ENCODE measurements at places on chromosomes 12 and 14. TPM values are rescaled to one million over a fixed set of nuclear protein-coding genes. Genes with fewer than 3 reads are reported as not detected.

DNA sequence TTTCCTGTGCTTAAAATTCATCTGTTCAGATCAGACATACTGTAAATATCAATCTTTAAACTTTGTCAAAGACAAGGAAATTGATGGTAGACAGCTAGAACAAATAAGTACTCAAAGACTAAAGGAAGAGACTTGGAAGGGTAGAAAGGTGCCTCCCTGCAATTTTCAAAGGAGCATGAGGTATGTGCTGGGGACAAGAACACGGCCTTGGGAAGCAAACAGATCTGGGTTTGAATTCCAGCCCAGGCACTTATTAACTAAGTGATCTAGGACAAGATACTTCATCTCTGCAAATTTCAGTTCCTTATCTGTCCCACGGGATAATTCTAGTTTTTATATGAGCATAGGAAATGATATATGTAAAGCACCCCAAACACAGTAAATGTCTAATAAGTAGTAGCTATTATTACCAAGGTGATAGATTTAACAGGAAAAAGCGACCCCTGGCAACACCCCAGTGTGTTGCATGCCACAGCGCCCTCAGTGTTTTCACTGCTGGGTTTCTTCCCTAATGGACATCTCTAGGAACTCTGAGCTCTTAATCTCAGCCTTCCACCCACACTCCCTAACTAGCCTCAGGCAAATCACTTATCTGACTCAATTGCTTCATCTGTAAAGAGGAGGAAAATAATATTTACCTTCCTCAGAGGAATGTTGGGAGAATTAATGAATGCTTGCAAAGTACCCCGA, 44.7 kb upstream of the BMP4 start:
- no peak overlapping the region for H3K27ac ChIP-seq
- peaks cover 5% of the 10 kb centered on the region for H3K4me1 ChIP-seq
- DNase-seq, result no peak
- H3K27me3 ChIP-seq, result no peaks in the 10 kb centered on the region
- H3K36me3 ChIP-seq, result no peaks in the 10 kb centered on the region

SOX5 gene
- 7.3 TPM for total RNA-seq

UBR7 gene
- total RNA-seq, result 20.6 TPM

GRCh38 chr14:53330441-53330840, 177.3 kb upstream of the DDHD1 start:
- no peak overlapping the region for H3K27ac ChIP-seq
- no peaks in the 10 kb centered on the region for H3K27me3 ChIP-seq
- peaks cover 2% of the 10 kb centered on the region for H3K4me1 ChIP-seq
- no peak overlapping the region for H3K4me3 ChIP-seq

DNA sequence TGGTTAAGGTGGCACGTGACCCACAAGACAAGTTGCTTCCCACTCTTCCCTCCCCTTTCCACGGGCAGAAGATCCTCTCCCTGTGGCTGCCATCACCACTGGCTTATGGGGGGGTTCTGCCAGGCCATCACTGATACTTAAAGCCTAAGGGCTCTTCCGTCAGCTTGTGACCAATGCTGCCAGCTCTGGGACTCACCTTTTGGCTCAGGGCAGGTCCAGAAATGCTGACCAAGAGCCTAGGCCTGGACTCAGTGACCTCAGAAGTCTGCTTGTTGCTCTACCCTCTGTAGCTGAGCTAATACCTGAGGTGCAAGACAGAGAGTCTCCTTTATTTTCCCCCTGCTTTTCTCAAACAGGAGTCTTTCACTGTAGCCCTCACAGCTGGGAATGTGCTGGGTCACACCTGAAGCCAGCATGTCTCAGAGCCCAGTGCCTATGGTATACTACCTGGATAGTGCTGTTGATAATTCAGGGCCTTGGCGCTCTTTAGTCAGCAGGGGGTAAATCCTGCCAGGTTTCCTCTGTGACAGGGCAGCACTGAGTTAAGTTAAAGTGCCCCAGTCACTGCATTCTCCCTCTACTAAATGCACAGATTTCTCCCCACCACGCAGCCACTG, 19.7 kb downstream of the FGD4 start:
- H3K4me1 ChIP-seq, result no peaks in the 10 kb centered on the region
- H3K27me3 ChIP-seq, result no peaks in the 10 kb centered on the region
- DNase-seq, result no peak

DNA sequence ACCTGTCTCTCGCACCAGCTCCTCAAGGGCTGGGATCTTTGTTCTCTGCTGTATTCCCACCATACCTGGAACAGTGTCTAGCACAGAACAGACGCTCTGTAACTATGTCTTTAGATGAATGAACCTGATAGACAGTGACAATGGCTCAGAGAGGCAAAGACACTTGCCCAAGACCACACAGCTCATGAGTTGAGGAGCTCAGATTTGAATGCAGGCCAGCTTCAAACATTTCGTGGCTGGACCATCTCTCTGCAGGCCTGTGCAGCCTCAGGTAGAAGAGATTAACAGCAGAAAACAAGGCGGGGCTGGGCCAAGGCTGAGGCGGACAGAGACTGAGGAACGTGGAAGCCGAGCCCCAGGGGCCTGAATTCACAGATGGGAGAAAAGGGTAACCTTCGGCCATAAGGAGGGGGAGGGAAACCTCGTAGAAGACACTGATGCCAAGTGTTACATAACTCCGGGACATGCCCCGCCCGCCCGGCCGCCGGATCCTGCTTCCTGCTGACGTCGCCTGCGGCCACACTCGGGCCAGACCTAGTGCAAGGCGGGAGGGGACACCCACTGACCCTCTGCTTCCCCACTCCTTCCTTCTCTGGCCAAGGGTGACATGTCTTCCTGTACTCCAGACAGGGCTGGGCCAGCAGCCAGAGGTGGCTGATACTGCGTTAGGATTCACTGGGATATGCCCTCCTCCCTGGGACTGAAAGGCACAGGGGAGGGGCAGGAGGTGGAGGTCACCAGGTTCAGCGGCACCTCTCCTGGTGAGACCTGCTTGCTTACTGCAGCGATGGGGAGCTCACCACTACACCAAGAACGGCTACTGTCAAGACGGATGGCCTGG, 86.8 kb downstream of the RFLNA start:
- peak overlapping the region; percentile 95 for H3K27ac ChIP-seq
- H3K36me3 ChIP-seq, result peaks cover 85% of the 10 kb centered on the region
- peaks cover 72% of the 10 kb centered on the region for H3K4me1 ChIP-seq

- peak; percentile 72 for DNase-seq
- no peak overlapping the region for H3K27ac ChIP-seq
- no peak overlapping the region for H3K4me3 ChIP-seq
- no peaks in the 10 kb centered on the region for H3K4me1 ChIP-seq
Measured at GRCh38 chr12:51785906-51786305, 62.6 kb downstream of the FIGNL2 start.

GLT1D1 gene
- 0.71 TPM for total RNA-seq

GRCh38 chr14:33349871-33350270, 411.2 kb downstream of the NPAS3 start:
- H3K4me1 ChIP-seq, result peaks cover 8% of the 10 kb centered on the region
- no peak overlapping the region for H3K4me3 ChIP-seq
- no peak overlapping the region for H3K27ac ChIP-seq

LRTM2 gene
- total RNA-seq, result 0.58 TPM

GRCh38 chr14:51165415-51165814, 70.5 kb upstream of the TRIM9 start:
- no peak for DNase-seq
- no peaks in the 10 kb centered on the region for H3K36me3 ChIP-seq
- no peaks in the 10 kb centered on the region for H3K4me1 ChIP-seq
- H3K27me3 ChIP-seq, result no peaks in the 10 kb centered on the region

CDH24 gene
- 2.1 TPM for total RNA-seq

ARHGDIB gene
- 37.9 TPM for total RNA-seq

TAS2R7 gene
- total RNA-seq, result not detected

DNA sequence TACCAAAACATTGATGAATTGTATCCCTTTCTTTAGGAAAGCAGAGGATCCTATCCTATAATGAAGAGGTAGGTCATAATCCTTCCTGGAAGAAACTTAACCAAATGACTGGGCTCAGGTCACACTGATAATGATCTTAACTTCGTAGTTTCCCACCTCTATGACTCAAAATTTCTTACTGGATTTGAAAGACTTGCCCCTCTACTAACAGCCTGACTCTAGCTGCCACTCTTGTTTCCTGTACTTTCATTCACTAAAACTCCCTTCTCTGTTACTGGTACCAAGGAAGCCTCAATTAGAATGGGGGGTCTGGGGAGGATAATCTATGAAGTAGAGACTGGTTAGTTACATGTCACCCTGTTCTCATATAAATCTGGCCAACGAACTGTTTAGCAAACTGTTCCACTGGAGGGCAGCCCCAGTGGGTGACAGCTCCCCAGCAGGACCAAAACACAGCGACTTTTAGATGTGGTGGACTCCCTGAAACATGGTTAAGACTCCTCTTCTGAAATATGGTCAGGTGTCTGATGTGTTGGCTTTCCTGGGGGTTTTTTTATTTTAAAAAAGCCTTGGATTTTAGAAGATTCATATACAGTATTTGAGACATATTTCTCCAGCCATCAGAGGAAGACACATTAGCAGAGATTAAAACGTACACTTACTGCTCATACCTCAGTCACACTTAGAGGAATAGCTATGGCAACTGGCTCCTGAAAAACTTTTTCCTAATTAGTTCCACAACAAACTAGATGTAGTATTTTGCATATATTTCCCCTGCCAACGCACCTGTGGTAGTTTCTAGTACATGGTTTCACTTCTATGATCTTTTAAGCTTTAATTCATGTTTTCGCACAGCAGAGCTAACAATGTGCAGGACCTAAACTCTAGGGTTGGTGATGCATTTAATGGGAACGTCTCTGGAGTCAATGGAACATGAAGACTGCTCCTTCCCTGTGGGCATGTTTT, 72.3 kb downstream of the ACADS start:
- no peak overlapping the region for H3K4me3 ChIP-seq

- DNase-seq, result no peak
- H3K36me3 ChIP-seq, result no peaks in the 10 kb centered on the region
- no peak overlapping the region for H3K27ac ChIP-seq
- H3K27me3 ChIP-seq, result peaks cover 2% of the 10 kb centered on the region
Measured at GRCh38 chr12:2773199-2773875, 21.4 kb upstream of the FKBP4 start.

WSCD2 gene
- total RNA-seq, result 3.7 TPM

GALNT8 gene
- total RNA-seq, result 5.5 TPM

MANSC1 gene
- 4.2 TPM for total RNA-seq

DNA sequence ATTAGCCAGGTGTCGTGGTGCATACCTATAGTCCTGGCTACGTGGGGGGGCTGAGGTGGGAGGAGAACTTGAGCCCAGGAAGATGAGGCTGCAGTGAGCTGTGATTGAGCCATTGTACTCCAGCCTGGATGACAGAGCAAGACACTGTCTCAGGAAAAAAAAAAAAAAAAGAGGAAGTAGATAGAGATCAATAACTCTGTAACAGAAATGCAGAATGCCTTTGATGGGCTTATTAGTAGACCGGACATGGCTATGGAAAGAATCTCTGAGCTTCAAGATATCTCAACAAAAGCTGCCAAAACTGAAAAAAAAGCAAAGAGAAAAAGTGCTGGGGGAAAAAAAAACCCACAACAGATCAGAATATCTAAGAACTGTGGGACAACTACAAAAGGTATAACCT, 37.5 kb downstream of the GPR68 start:
- no peak overlapping the region for H3K27ac ChIP-seq
- no peaks in the 10 kb centered on the region for H3K27me3 ChIP-seq
- H3K4me1 ChIP-seq, result peaks cover 2% of the 10 kb centered on the region
- no peak overlapping the region for H3K4me3 ChIP-seq
- DNase-seq, result no peak
- peaks cover 39% of the 10 kb centered on the region for H3K36me3 ChIP-seq

CACNA1C gene
- total RNA-seq, result 3.6 TPM

FAM186B gene
- 0.18 TPM for total RNA-seq

DNA sequence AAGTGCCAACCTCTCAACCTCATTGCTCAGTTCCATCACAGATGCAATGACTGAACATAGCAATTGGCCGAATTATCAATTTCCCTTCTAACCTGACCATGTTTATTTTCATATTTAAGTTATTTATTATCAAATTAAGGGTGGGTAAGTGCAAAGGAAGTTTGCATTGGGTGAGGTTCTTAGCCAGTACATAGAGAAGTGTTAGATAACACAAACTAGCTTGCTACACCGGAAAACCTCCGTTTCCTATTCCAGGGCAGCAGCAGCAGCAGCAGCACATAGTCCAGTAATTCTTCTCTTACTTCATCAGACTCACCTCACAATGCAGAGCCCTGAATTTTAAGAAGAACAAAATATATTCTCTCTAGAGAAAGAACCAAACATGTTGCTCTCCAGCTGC, 200.5 kb upstream of the OR4E1 start:
- H3K4me3 ChIP-seq, result no peak overlapping the region
- no peaks in the 10 kb centered on the region for H3K36me3 ChIP-seq
- no peak for DNase-seq
- H3K27ac ChIP-seq, result no peak overlapping the region
- H3K27me3 ChIP-seq, result no peaks in the 10 kb centered on the region

- no peak overlapping the region for H3K27ac ChIP-seq
- peaks cover 3% of the 10 kb centered on the region for H3K27me3 ChIP-seq
- H3K4me3 ChIP-seq, result no peak overlapping the region
Measured at GRCh38 chr14:65180725-65181025, 78.4 kb upstream of the MAX start.

SIRT4 gene
- total RNA-seq, result 6.3 TPM

DNA sequence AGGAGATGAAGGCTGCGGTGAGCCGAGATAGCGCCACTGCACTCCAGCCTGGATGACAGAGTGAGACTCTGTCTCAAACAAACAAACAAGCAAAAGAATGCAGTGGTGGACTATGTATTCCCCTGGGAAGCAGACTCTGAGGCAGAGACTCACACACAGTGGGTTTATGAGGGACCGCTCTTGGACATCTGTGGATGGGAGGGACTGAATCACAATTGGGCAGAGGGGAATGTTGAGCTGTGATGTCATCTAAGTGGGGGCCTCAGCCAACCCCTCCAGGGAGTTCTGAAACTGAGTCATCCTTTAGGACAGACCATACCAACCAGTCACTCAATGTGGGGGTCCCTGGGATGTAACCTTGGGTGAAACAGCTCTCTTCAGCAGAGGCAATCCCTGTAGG, 151.0 kb downstream of the SUDS3 start:
- no peaks in the 10 kb centered on the region for H3K36me3 ChIP-seq
- DNase-seq, result no peak
- no peak overlapping the region for H3K4me3 ChIP-seq
- no peaks in the 10 kb centered on the region for H3K4me1 ChIP-seq
- no peak overlapping the region for H3K27ac ChIP-seq
- no peaks in the 10 kb centered on the region for H3K27me3 ChIP-seq

DNA sequence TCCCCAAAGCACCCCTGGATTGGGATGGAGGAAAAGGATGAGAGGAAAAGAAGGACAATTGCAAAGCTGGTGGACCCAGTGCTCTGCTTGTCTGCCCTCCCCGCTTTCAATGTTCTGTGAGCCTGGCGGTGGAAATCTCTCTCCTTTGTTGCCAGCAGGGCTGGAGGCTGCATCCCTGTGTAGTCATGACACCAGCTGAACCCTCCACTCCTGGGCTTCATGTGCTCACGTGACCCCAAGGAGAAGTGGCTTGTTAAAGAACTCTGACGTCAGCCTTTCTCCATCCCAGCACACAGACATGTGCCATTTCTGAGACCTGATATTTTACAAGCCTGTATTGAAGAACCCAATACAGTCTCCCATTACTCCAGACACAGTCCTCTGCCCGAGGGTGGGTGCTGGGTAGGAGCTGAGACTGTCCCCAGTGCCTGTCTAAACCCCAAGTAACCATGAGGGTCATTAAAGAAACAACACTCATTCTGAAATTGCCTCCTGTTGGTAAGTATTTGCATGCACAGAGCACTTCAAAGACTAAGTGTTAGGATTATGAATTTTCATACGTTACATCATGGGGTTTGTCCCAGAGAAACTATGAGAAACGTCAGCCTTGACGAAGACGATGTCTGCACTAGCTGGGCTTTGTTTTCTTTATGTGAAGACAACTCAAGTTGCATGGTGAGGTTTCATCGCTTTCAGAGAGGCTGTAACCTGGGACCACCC, 21.7 kb downstream of the GALNT16 start:
- no peak overlapping the region for H3K4me3 ChIP-seq
- H3K4me1 ChIP-seq, result no peaks in the 10 kb centered on the region
- H3K36me3 ChIP-seq, result no peaks in the 10 kb centered on the region
- DNase-seq, result no peak
